ENCODE measurements at places on chromosomes 4 and X. TPM values are rescaled to one million over a fixed set of nuclear protein-coding genes. Genes with fewer than 3 reads are reported as not detected.

The MEPE gene
- not detected for total RNA-seq

The DCAF12L1 gene
- not detected for total RNA-seq

The YIPF6 gene
- total RNA-seq, result 31.3 TPM

The ZNF141 gene
- 7.6 TPM for total RNA-seq

The MTMR1 gene
- total RNA-seq, result 15.8 TPM

The SLC4A4 gene
- 1.2 TPM for total RNA-seq

The RS1 gene
- total RNA-seq, result not detected

The ADGRL3 gene
- 1.8 TPM for total RNA-seq

The EOLA2 gene
- total RNA-seq, result 21.0 TPM

The TAF9B gene
- 30.2 TPM for total RNA-seq

The SSX2B gene
- total RNA-seq, result 2.6 TPM

The UGT2B17 gene
- not detected for total RNA-seq

The FGFRL1 gene
- total RNA-seq, result 40.6 TPM

The SPINK2 gene
- total RNA-seq, result not detected

The TMPRSS11F gene
- total RNA-seq, result 0.69 TPM

The HOPX gene
- not detected for total RNA-seq

The FGFR3 gene
- total RNA-seq, result 0.46 TPM

The MAP7D2 gene
- 3.7 TPM for total RNA-seq

The CD38 gene
- 0.40 TPM for total RNA-seq

The KLKB1 gene
- not detected for total RNA-seq

The FOXO4 gene
- 2.9 TPM for total RNA-seq

The CYTL1 gene
- total RNA-seq, result 22.1 TPM

The ANKRD50 gene
- 2.8 TPM for total RNA-seq

The DKK2 gene
- total RNA-seq, result 2.7 TPM

The GK gene
- total RNA-seq, result 5.6 TPM

The ARX gene
- total RNA-seq, result not detected

The NXT2 gene
- 16.1 TPM for total RNA-seq

The RADX gene
- total RNA-seq, result not detected

The UGT8 gene
- total RNA-seq, result 13.0 TPM

The KDR gene
- total RNA-seq, result 0.48 TPM

The PABPC1L2B gene
- 0.06 TPM for total RNA-seq

The GRIA2 gene
- total RNA-seq, result 0.17 TPM

The CORIN gene
- not detected for total RNA-seq

The PDZD4 gene
- total RNA-seq, result 5.7 TPM

The ARAP2 gene
- 24.1 TPM for total RNA-seq

The CPZ gene
- total RNA-seq, result 0.83 TPM

The ARMCX4 gene
- total RNA-seq, result 0.54 TPM

The RHOXF1 gene
- total RNA-seq, result not detected

The GAGE12J gene
- total RNA-seq, result not detected

The SLC35A2 gene
- 24.8 TPM for total RNA-seq

The FGB gene
- total RNA-seq, result not detected

The ZAR1 gene
- 0.11 TPM for total RNA-seq

The COL25A1 gene
- 0.74 TPM for total RNA-seq

The UGT2A1 gene
- not detected for total RNA-seq

The DAPP1 gene
- total RNA-seq, result 0.03 TPM

The FGFBP1 gene
- 0.86 TPM for total RNA-seq

The DIAPH2 gene
- total RNA-seq, result 8.0 TPM

The ADGRG2 gene
- total RNA-seq, result 0.63 TPM

The TRPC5OS gene
- not detected for total RNA-seq

Data from Daoy (cell line).